ENCODE measurements at places on chromosomes 5 and 9.

DNA sequence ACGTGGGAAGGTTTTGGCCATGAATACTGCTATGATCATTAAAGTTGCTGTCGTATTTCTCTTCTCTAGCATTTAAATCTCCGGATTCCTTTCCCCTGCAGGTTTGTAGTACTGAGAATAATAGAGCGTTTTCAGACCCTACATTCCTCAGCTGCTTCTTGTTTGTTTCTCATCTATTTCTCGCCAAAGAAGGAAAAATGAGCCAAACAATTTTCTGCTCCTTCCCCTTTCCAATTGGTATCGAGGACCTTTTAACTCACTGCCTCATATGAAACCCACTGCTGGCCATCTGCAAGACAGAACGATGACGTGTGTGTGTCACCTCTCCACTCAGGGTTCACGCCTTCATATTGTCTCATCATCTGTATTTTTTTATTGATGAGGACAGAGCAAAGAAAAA is 689.4 kb upstream of the WWC1 start:
- no peak for DNase-seq

GRCh38 chr5:143177263-143177983 is 226.1 kb downstream of the NR3C1 start:
- no peak for DNase-seq

GRCh38 chr5:127505905-127506304 is 11.5 kb upstream of the PRRC1 start:
- no peak for DNase-seq

- no peak for DNase-seq
Observed at GRCh38 chr9:36609306-36609705, 36.6 kb downstream of the MELK start.

DNA sequence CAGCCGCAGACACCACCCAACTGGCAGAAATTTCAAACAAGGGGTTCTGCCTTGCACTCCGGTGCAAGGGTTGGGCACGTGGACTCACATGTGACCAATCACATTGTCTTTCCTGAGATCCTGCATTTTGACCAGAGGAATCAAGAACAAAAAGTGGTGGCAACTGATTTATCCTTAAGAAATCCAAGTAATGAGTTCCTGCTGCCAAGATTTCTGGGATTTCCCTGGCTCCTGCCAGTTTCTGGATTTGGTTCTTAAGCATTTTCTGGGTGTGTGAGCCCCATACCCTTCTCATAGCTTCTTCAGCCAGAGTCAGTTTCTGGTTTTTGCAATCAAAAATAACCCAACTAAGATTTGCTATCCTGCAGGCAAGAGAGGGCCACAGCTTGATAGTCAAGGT is 17.4 kb upstream of the KCNIP1 start:
- DNase-seq: no peak

GRCh38 chr5:65970481-65971367 is 44.3 kb downstream of the ERBIN start:
- no peak for DNase-seq

DNA sequence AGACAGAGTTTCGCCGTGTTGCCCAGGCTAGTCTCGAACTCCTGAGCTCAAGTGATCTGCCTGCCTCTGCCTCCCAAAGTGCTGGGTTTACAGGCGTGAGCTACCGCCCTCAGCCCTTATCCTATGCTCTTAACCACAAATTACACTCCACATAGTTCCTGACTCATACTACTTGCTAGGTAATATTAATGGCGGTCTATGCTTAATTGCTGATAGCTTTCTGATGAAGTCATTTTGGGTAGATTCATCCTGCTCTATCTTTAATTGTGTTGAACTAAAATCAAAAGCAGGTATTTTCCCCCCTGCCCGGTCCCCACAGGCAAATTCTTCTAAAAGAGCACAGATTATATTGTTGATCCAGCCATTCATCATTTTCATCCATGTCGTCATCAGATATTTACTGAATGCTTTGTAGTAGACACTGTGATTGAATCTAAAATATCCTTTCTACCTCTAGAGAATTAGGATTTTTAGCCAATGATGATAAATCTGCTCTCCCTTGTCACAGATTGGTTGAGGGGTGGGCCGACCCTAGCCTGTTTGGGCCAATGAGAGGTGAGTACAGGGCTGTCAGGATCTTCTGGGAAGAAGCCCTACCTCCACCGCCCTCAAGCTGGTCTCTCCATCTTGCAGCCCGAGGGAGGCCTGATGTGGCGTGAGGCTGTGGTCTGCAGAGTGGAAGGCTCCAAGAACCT is 144.8 kb downstream of the NR3C1 start:
- no peak for DNase-seq

GRCh38 chr5:6806668-6807067 is 93.4 kb downstream of the TENT4A start:
- no peak for DNase-seq

DNA sequence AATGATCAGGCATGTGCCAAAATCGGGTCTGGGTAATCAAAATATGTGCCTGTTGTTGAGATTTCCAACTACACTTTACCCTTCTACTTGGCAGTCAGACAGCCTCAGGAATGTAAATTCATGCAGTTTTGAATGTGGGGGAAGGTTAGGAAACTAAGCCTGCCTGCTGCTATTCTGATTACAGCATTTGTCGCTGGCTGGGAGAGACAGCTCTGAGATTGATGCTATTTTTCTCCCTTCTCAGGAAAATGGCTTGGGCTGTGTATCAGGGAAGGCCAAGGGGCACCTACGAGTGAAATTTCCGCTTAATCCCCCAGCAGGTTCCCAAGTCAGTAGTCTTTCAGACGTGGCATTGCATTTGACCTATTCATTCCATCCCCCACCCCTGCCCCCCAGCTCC is 3.6 kb upstream of the RGS7BP start:
- DNase-seq: no peak

DNA sequence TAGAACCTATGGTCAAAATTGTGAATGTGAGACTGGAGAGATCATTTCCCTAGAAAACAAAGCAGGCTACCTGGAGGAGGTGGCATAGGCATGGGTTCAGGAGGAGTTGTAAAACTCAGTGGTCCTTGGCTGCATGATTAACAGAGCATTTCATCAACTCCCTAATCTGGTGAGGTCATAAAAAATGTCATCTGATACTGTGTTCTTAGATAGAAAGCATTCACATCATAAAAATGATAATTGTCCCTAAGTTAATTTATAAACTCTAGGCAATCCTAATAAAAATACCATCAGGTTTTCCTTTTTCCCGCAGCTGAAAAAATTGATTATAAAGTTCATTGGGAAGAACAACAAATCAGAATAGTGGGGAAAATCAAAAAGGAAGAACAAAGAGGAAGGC is 60.6 kb upstream of the GALNT10 start:
- DNase-seq: no peak

Data from right lobe of liver (tissue), 6 donors.